Sigmoid colon (tissue), 7 donors: ENCODE measurements at places on chromosomes 4 and X. TPM values are rescaled to one million over a fixed set of nuclear protein-coding genes. Genes with fewer than 3 reads are reported as not detected.

Gene KLHL34
- 0.28 TPM for total RNA-seq

DNA sequence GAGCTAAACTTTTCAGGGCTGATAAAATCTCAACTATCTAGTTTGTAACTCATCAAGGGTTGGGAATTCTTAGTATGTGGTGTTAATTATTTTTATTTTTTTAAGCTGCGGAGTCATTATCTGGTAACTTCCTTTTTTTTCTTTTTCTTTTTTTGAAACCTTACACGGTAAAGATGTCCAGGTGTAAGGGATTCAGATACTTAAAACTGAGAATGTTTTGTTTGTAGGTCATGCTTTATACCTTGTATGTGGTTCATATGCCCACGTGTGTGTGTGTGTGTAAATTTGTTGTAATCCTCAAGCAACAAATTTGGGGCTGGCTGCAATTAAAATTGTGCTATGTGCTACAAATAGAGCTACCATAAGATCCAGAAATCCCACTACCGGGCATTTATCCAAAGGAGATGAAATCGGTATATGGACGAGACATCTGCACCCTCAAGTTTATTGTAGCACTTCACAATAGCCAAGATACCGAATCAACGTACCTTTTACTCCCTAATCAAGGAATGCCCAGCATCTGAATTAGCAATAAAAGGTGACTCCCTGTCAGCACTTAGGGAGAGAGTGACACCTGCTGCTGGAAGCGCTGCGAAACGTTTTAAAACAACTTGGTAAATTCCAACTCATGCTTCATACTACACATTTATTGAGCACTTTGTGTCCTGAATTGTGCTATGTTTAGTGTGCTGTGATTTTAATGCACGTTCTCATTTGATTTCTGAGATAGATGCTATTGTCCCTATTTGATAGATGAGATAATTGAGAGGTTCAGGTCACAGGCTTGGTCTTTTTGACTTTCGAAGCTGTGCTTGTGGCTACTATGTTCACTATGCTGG, 16.1 kb downstream of the MSMO1 start:
- no peak overlapping the region for H3K27ac ChIP-seq
- no peaks in the 10 kb centered on the region for H3K4me1 ChIP-seq
- no peak overlapping the region for H3K4me3 ChIP-seq
- H3K27me3 ChIP-seq, result no peaks in the 10 kb centered on the region
- peaks cover 39% of the 10 kb centered on the region for H3K36me3 ChIP-seq
- DNase-seq, result no peak

- DNase-seq, result no peak
- H3K4me1 ChIP-seq, result peaks cover 4% of the 10 kb centered on the region
- no peak overlapping the region for H3K4me3 ChIP-seq
- H3K27me3 ChIP-seq, result no peaks in the 10 kb centered on the region
These were observed 45.5 kb downstream of the TMEM144 start for GRCh38 chr4:158255727-158256324.

- peak overlapping the region; percentile 97 for H3K27ac ChIP-seq
- no peaks in the 10 kb centered on the region for H3K27me3 ChIP-seq
- H3K4me3 ChIP-seq, result peak overlapping the region; percentile 39
- H3K36me3 ChIP-seq, result peaks cover 34% of the 10 kb centered on the region
- peak; percentile 85 for DNase-seq
These were observed 4.6 kb upstream of the KANTR start for GRCh38 chrX:53089224-53089842.

DNA sequence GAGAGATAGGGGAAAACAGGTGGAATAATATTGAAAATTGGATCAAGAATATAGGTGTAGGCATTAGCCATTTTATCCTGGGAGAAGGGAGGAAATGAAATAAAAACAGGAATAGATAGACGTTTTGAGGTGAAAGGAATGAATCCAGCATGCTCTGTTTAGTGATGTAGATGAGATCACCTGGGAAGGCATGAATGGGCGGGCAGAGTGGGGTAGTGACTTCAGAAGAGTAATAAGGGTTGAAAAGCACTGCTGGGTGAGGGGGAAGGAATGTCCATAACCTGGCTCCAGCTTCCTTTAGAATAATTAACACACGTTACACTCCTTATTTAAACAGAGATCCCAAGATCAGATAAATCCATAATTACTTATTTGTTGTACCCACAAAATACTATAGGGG, 191.1 kb upstream of the ANXA3 start:
- H3K36me3 ChIP-seq, result peaks cover 4% of the 10 kb centered on the region
- H3K27ac ChIP-seq, result no peak overlapping the region
- no peaks in the 10 kb centered on the region for H3K4me1 ChIP-seq
- no peaks in the 10 kb centered on the region for H3K27me3 ChIP-seq
